ENCODE measurements at places on chromosomes 3 and 15.

GRCh38 chr3:179660872-179661271 is 8.0 kb downstream of the USP13 start:
- no peak for DNase-seq

DNA sequence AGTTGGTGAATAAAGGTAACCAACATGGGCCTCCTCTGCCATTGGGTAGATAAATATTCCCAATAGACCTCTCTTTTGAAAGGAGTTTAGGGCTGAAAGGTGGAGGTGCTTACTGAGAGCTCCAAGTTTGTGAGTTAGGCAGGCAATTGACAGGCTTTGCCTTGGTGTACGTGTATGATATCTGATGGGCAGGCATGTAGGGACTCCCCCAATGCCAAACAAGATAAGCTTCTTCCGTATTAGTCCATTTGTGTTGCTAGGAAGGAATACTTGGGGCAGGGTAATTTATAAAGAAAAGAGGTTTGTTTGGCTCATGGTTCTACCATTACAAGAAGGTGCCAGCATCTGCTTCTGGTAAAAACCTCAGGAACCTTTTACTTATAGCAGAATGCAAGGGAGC is 160.7 kb upstream of the EIF1B start:
- no peak for DNase-seq

DNA sequence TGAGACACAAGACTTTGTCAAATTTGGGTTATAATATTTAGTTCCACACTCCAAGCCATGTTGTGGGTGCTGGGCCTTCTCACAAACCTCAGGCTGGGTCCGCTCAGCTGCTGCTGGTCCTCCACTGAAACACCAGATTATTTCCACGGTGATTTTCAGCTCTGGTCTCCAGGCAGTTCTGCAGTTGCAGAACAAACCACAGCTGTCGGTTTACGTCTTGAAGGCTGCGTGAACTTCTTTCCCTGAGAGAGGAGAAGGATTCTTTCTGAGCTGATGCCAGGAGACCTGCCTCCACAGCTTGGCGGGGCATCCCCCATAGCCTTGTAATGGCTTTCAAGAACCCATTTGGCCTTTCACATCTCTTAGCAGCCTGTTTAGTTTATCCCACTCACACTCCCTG is 16.2 kb downstream of the GALNT15 start:
- no peak for DNase-seq

GRCh38 chr3:45199837-45200648 is 26.0 kb downstream of the TMEM158 start:
- no peak for DNase-seq

DNA sequence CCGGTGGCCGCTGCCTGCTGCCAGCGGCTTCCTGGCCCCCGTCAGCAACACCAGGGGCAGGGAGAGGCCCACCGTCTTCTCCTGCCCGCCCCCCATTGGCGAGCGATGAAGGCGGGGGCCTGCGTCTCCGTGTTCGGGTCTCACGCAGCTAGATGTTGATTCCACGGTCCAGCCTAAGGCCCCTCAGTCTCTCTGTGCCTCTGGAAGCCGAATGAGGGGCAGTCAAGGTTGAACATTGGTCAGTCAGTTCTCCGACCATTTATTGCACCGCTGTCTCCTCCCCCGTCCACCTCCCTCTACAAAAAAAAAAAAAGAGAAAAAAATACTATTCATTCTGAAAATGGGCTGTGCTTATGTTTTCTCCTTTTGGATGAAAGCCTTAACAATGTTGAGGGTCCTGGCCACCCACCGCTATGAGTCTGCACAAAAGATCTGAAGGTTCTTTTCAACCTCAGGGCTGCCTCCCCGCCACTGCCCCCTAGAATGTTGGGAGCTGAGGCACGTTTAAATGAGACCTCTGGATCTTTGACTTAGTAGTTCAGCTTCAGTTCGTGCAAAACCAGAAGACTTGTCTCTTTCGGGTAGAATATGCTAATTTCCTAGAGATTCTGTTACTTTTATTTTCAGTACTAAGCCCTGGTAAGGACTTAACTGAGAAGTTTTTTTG is 736 bp downstream of the IREB2 start:
- DNase-seq = peak; percentile 61

GRCh38 chr3:16908016-16908807 is 23.5 kb downstream of the PLCL2 start:
- no peak for DNase-seq

DNA sequence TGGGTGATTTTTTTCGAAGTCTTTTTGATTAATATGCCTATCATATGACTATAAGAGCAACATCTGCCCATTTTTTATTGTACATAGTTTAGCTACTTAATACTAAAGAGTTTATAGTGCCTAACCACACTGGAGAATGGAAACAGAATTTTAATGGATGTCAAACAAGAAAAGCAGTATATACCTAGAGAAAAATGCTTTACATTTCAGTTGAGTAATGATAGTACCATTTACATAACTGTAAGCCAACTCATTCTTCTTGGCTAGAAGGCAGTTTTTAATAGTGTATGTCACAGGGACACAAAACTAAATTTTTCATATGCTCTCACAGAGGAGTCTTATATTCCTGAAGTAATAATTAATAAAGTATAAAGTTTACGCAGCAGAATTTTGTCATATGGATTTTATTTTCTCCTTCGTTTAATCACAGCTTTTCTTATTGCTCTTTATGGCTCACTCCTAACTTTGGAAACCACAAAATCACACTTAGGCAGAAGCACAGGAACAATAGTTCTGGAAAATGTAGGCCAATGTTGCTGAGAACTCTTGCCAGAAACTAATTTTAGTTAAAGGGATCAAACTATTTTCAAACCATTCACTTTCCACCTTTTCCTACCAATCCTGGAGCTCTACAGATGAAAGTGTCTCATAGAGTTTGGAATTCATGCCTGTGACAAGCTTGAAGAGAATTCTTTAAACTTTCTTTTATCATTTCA is 243.6 kb downstream of the ZIC1 start:
- no peak for DNase-seq
